ENCODE measurements at places on chromosomes 12 and 14.

DNA sequence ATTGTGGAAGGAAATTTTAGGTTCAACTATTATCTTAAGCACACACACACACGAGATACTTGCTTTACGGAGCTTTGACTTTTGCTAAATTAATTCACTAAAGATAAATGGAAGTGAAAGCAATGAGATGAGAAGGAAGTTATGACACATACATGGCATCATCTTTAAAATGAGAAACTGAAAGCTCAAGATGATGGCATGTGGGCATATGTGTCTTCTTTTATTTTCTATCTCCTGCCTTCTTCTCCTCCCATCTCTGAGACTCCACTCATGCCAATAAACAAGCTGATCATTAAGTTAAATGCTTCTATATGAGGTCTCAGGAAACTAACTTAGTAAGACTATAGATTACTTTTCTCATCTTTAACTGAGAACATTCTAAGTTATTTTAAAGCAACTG is 216.7 kb downstream of the MED13L start:
- peak; percentile 45 for DNase-seq

GRCh38 chr14:53958628-53959027 is 2.0 kb upstream of the BMP4 start:
- DNase-seq, result no peak

GRCh38 chr14:73227812-73228781 is 9.2 kb upstream of the PAPLN start:
- DNase-seq, result peak; percentile 31

DNA sequence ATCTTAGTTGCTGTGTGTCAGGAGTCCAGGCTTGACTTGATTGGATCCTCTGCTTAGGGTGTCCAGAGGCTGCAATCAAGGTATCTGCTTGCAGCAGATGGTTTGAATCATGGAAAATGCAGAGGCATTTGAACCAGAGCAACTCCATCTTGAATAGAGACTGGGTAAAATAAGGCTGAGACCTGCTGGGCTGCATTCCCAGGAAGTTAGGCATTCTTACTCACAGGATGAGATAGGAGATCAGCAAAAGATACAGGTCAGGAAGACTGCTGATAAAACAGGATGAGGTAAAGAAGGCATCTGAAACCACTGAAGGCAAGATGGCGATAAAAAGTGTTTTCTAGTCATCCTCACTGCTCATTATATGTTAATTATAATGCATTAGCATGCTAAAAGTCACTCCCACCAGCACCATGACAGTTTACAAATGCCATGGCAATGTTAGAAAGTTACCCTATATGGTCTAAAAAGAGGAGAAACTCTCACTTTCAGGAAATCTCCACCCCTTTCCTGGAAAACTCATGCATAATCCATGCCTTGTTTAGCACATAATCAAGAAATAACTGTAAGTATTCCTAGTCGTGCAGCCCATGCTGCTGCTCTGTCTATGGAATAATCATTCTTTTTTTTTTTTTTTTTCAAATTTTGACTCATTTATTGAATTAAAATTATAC is 218.3 kb upstream of the CPNE8 start:
- DNase-seq, result no peak

GRCh38 chr14:72881543-72881942 is 12.4 kb downstream of the DPF3 start:
- no peak for DNase-seq

DNA sequence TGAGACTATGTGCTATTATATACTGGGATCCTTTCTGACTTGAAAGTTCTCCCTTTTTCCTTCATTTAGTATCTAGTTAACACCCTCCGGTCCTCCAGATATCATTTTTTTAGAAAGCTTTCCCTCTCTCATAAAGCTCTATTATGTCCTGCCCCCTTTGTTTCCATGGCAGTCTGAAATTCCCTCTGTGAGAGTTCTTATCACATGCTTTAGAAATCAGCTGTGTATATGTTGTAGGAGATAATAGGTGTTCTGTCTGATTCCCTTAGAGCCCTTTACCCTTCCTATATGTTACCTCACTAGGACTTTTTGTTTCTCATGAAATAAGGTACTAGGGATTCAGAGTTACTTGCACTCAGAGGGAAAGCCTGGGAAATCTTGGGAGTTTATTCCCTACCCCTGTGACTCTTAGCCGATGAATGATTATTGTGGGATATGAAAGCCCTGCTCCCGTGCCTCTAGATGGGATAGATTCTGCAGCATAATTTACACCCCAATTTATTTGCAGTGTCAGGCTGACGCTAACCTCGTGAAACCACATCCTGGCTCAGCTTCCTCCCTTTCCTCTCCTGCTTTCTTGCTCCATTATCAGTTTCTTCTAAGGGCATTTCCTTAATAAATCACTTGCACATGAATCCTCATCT is 448.4 kb downstream of the MDGA2 start:
- DNase-seq, result peak; percentile 47

- peak; percentile 60 for DNase-seq
Measured at GRCh38 chr12:120529641-120530417, 871 bp upstream of the COQ5 start.

DNA sequence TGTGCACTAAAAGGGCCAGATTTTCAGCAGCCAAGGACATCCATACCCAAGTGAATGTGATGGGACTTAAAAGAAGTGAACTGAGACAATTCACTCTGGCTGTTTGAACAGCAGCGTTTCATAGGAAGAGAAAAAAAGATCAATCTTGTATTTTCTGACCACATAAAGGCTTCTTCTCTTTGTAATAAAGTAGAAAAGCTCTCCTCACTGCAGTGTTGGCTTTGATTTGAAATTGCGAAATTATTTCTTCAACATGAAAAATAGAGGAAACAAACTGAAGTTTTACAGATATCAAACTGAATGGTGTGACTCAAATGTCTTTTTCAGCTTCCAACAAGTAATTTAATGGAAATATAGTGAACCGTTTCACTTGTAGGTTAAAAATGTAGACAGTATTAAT is 11.3 kb upstream of the KCNMB4 start:
- no peak for DNase-seq

GRCh38 chr14:91548108-91548507 is 38.0 kb upstream of the PPP4R3A start:
- no peak for DNase-seq

DNA sequence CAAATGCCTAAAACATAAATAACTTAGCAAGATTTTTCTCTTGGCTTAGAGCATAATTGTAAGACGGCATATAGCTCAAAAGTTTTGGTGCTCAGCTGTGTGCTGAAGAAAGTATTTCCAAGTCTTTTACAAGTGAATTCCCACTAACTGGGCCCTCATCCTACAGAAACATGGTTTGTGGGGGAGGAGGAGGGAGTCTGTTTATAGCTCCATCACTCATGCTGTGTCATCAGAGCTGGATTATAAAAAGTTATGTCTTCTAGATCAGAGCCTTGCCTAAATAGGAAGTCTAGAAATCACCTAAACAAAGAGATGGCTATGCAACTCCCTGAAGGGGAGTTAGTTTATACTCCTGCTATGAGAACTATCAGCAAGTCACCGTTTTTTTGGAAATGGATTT is 65.9 kb upstream of the OTOGL start:
- no peak for DNase-seq

- peak; percentile 38 for DNase-seq
Measured at GRCh38 chr12:14164266-14164665, 182.9 kb upstream of the GRIN2B start.

DNA sequence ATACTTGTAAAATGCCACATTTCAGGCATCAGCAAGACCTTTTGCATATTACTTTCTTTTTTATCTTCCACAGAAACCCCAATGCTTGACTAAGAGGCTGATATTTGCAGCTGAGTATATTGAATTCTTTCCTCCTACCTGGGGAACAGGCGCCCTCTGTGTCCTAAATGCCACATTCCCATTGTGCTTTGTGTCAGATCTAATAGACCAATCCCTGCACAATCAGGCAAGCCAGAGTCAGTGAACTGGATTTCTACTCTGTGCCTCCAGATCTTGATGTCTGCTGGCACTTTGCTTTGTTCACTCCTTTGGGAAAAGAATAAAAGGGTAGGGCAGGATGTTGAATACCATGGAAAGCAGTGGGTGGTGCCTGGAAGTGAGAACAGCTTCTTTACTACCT is 22.4 kb upstream of the TAS2R42 start:
- DNase-seq, result no peak

DNA sequence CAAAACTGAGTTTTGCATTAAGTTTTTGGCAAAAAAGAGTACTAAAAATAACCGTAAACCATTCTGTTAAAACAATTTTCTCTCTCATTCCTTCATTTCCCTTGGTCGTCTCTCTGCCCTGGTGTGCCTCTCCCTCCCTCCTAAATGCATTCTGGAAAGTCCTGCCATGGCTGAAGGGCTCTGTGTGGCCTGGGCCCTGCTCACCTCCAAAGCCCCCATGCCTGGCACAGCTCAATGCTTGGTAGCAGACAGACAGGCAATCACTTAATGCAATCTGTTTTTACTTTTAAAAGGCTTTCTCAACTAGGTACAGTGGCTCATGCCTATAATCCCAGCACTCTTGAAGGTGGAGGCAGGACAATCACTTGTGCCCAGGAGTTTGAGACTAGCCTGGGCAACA is 47.8 kb downstream of the CDC42BPB start:
- DNase-seq, result no peak

DNA sequence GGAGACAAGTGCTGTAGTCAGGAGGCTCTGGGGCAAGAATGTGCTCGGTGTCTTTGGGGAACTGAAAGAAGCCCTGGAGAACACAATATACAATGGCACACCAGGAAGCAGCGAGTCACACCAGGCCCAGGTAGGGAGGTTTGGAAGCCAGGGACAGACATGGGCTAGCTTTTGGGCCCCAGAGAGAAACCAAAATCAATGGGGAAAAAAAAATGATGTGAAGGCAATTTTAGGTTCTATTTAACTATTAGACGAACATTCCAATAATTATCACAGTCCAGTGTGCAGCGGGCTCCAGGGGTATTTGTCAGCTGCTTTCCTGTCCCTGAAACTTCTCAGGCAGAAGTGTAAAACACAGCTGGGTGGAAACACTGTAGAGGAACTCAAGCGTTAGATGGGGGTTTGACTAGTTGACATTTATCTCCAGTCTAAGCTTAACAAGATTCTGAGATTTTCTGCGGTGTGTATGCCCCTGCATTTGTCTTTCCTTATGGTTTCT is 21.8 kb upstream of the EGLN3 start:
- DNase-seq, result no peak

GRCh38 chr14:21672116-21672515 is 1.5 kb downstream of the OR4E1 start:
- no peak for DNase-seq

DNA sequence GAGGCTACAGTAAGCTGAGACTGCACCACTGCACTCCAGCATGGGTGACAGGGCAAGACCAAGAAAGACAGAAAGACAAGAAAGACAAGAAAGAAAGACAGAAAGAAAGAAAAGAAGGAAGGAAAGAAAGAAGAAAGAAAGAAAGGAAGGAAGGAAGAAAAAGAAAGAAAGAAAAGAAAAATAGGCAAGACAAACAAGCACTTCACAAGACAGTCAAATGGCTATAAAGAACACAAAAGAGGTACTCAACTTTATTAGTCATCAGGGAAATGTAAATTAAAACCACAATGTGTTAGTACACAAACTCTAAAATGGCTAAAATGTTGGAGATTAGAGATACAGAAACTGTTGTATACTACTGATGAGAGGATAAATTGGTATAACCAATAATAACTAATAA is 6.6 kb downstream of the ATXN3 start:
- DNase-seq, result no peak

GRCh38 chr14:67232066-67232465 is 9.2 kb upstream of the PALS1 start:
- peak; percentile 35 for DNase-seq

All from A673 (cell line).